ENCODE measurements at places on chromosomes 3 and 15. TPM values are rescaled to one million over a fixed set of nuclear protein-coding genes. Genes with fewer than 3 reads are reported as not detected.

GATM gene
- 10.1 TPM for total RNA-seq

IRAK2 gene
- 0.71 TPM for total RNA-seq

SYNPR gene
- total RNA-seq, result 0.85 TPM

CAPN3 gene
- total RNA-seq, result 0.70 TPM

POLQ gene
- total RNA-seq, result 16.8 TPM

U2SURP gene
- 117 TPM for total RNA-seq

DPPA2 gene
- 15.0 TPM for total RNA-seq

TUSC7 gene
- total RNA-seq, result not detected

PRSS50 gene
- 1.4 TPM for total RNA-seq

DNA sequence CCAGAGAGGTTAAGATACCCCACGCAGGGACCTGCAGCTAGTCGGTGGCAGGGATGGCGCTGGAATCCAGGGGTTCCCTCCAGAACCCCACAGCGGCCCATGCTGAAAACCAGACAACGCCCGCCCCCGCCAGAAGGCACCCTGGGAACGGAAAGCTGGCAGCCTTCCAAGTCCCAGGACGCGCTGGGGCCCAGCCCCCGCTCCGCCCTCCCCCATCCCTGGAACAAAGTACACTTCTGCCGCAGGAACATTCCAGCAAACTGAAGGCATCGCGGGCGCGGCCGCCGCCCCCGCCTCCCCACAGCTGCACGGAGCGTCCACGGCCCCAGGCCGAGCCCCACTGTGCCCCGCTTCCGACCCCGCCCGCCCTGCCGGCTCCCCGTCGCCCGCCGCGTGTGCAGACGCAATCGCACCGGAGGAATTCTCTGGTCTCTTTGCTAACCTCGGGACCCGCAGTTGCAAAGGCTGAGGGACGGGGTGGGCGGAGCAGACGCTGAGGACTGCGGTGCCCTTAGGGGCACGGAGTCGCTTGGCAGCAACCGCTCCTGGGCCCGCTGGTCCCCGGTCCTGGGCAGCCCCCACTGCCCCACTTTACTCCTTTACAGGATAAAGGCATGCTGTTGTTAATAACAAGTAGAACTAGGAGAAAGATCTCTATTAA is 44.8 kb upstream of the RNU6-1 start:
- peaks cover 21% of the 10 kb centered on the region for H3K27me3 ChIP-seq
- H3K4me3 ChIP-seq, result peak overlapping the region; percentile 64
- H3K27ac ChIP-seq, result peak overlapping the region; percentile 58
- H3K4me1 ChIP-seq, result peaks cover 26% of the 10 kb centered on the region
- H3K36me3 ChIP-seq, result no peaks in the 10 kb centered on the region

DNA sequence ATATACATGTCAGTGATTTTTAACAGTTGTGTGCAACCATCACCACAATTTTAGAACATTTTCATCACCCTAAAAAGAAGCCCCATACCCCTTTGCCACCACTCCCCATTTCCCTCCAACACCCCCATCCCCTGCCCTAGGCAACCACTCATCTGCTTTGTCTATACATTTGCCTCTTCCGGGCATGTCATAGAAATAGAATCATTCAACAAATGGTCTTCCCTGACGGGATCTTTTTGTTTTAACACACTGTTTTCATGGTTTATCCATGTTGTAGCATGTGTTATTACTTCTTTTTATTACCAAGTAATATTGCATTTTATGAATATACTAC is 4.0 kb downstream of the VILL start:
- H3K27me3 ChIP-seq, result peaks cover 29% of the 10 kb centered on the region
- H3K36me3 ChIP-seq, result peaks cover 2% of the 10 kb centered on the region
- DNase-seq, result no peak
- no peak overlapping the region for H3K27ac ChIP-seq

- no peak overlapping the region for H3K4me3 ChIP-seq
- H3K4me1 ChIP-seq, result no peaks in the 10 kb centered on the region
- H3K27me3 ChIP-seq, result no peaks in the 10 kb centered on the region
- no peaks in the 10 kb centered on the region for H3K36me3 ChIP-seq
- DNase-seq, result no peak
Observed at GRCh38 chr3:96027718-96028117, 786.7 kb upstream of the EPHA6 start.

DNA sequence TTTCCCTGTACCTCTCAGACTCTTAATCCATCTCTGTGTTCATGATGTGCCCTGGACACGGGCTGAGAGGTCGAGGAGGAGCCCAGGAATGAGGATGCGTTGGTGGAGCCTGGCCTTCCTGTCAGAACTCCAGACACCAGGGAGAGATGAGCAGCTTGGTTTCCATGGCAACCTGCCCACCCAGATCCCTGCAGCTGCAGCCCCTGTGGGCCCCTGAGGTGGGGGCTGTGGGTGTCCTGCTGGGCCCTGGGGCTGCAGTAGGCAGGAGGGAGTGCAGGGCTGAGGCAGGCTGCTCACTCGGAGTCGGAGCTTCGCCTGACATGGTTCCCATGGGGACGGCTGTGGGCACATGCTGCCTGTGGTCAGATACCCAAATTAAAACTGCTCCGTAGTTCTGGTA is 7.7 kb upstream of the SCN10A start:
- H3K4me3 ChIP-seq, result no peak overlapping the region
- peaks cover 8% of the 10 kb centered on the region for H3K27me3 ChIP-seq
- no peaks in the 10 kb centered on the region for H3K36me3 ChIP-seq
- H3K27ac ChIP-seq, result no peak overlapping the region

GRCh38 chr3:32474201-32474600 is 28.5 kb downstream of the CMTM6 start:
- H3K4me1 ChIP-seq, result no peaks in the 10 kb centered on the region
- DNase-seq, result no peak
- peaks cover 11% of the 10 kb centered on the region for H3K36me3 ChIP-seq
- no peak overlapping the region for H3K27ac ChIP-seq
- no peak overlapping the region for H3K4me3 ChIP-seq

- peaks cover 18% of the 10 kb centered on the region for H3K27me3 ChIP-seq
- peak overlapping the region; percentile 65 for H3K27ac ChIP-seq
- no peak for DNase-seq
- peaks cover 45% of the 10 kb centered on the region for H3K4me1 ChIP-seq
- H3K36me3 ChIP-seq, result no peaks in the 10 kb centered on the region
Observed at GRCh38 chr3:11717768-11718636, 74.3 kb upstream of the VGLL4 start.

DNA sequence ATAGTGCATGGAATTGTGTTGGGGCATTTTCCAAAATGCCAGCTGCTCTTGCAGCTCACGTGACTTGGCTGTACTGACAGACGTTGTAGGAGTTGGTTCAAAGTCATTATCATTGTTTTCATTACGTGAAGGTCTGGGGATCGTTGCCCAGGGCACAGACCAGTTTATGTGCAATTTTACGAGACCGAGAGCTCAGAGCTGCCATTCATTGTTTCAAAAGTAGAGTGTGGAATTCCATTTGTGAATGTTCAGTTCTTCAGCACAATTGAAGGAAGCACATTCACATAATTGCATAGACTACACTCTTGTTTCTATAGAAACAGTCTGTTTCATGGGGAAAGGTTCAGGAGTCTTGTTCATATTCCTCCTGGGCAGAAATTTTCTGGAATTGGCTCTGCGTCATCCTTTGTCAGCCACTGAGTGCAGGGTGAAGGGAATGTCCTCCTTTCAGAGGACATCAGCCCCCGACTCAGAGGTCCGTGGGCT is 54.5 kb downstream of the GABRG3 start:
- H3K4me3 ChIP-seq, result no peak overlapping the region
- H3K36me3 ChIP-seq, result no peaks in the 10 kb centered on the region
- no peaks in the 10 kb centered on the region for H3K27me3 ChIP-seq
- H3K4me1 ChIP-seq, result peaks cover 24% of the 10 kb centered on the region

GRCh38 chr3:46127503-46127902 is 80.6 kb downstream of the CCR1 start:
- no peak for DNase-seq
- H3K27ac ChIP-seq, result no peak overlapping the region
- no peaks in the 10 kb centered on the region for H3K36me3 ChIP-seq

DNA sequence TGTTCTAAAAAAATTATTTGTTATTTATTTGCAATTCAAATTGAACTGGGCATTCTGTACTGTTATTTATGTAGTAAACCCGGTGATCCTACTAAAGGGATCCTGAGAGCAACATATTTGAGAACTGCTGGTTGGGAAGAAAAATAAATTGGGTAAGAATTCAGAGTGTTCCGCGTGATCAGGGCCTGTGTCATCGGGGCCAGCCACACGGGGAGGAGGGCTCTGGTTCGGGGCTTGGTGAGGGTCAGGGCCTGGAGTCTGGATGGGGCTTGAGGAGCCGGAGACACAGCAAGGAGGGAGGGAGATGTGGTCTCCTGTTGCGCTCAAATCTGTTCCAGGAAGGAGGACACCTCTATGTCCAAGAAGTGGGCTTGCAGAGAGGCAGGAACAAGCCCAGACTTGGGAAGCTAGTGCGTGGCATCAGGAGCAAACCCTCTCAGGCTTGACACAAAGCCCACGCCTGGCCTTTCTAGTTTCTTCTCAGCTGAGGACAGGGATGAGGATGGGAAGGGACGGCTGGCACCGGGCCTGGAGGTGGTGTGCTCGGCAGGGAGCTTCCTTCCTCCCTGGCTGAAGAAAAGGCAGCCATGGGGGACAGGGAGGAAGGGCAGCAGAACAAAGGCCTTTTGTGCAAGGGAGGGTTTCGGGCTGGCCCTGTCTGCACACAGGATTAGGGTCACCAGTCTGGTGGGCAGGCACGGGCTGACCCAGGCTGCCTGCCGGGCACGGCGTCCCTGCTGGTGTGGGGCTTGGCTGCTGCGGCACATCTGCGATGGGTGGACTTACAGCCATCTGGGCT is 22.9 kb upstream of the FBLN2 start:
- DNase-seq, result no peak
- peak overlapping the region; percentile 79 for H3K27ac ChIP-seq
- peaks cover 28% of the 10 kb centered on the region for H3K4me1 ChIP-seq
- H3K4me3 ChIP-seq, result no peak overlapping the region

All from WTC11 (cell line).